Astrocyte (in vitro differentiated cells and primary cell): ENCODE measurements at places on chromosomes 2 and 18. TPM values are rescaled to one million over a fixed set of nuclear protein-coding genes. Genes with fewer than 3 reads are reported as not detected.
A peak's percentile ranks its signal among the peaks of the same experiment; 100 is the strongest.

Gene FSHR
- 0.30 and 0.38 TPM in 2 replicates for total RNA-seq

Gene SLC4A3
- 10.9 and 11.2 TPM in 2 replicates for total RNA-seq

Gene MARS2
- 8.2 and 8.6 TPM in 2 replicates for total RNA-seq

Gene EDAR
- total RNA-seq = 0.12 TPM in 1 of 2 replicates, not detected in the other

DNA sequence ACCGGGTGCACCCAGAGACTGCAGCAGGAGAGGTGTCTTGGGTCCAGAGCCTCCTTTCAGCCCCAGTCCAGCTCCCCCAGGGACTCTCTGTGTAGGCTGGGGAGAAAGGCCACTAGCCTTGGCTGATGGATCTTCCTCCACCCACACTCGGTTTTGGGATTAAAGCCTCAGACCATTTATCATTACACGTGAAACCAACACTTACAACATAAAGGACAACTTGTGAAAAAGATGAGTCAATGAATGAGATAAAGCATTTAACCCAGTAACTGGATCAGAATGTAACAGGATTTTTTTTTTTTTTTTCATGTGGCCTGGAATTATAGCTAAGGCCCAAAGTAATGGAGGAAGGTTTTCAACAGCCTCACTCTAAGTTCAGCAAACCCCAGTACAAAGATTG lies 32.1 kb downstream of the NAT8 start:
- peak; percentile 40 for DNase-seq

GRCh38 chr2:120879431-120880295 lies 144.0 kb downstream of the GLI2 start:
- no peak for DNase-seq

DNA sequence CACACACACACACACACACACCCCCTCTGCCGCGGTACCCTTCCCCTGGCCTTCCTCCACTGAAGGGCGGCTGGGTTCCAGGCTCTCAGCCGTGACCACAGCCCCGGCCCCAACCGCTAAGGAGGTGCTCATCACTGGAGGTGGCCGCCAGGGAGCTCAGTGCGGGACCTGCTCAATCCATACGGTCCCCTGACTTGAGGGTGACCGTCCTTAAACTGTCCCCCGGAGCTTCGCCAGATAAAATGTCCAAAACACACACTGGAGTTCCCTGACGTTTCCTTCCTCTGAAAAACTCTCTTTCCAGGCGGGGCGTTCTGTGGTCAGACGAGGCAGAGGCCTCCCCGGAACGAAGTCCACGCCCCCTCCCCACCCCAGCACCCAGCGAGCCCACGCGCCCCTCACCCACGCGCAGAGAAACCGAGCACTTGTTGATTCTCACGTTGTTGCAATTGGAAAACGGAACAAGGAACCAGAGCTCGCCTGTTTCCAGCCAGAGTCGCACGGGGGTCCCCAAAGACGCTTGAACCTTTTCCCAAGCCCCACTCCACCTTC lies 1.4 kb downstream of the MBP start:
- DNase-seq = no peak

Gene OTOS
- not detected in 2 replicates for total RNA-seq

- DNase-seq = no peak
Measured at GRCh38 chr2:196316050-196316430, 144.7 kb upstream of the STK17B start.

- DNase-seq = no peak
Measured at GRCh38 chr2:239008004-239008403, 160.1 kb downstream of the TWIST2 start.

Gene CACNB4
- 1.8 and 2.9 TPM in 2 replicates for total RNA-seq

DNA sequence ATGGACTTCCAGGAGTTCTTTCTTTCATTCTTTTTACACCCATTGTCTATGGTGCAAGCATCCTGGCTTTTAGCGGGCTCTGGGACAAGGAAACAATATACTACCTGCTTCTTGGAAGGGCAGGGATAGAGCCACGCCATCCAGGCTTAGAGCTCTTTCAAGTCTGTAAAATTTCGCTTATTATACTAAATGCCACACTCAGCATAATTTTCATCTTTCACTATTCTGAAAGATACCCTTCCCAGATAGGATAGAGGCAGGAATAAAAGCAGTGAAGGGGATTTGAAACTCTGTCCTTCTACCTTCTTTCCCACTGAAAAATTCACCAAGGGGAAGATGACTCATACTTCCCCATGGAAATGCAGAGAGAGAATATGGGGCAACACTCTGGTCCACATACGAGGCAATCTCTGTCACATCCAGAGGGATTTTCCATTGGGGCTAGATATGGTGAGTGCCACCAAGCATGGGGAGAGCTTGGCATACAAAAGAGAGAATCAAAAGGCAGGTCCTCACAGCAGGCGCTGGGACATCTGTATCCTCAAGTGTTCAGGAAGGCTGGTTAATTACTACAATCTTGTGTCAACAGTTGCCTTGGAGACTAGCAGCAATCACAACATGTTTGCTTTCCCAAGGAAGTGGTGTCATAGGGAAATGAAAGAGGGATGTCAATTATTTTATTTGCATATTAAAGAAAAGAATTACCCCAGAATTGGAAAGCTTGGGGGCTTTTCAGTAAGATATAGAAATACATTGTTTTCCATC lies 127.6 kb downstream of the TDRD15 start:
- DNase-seq = no peak

Gene NDC80
- total RNA-seq = 1.9 and 3.5 TPM in 2 replicates

DNA sequence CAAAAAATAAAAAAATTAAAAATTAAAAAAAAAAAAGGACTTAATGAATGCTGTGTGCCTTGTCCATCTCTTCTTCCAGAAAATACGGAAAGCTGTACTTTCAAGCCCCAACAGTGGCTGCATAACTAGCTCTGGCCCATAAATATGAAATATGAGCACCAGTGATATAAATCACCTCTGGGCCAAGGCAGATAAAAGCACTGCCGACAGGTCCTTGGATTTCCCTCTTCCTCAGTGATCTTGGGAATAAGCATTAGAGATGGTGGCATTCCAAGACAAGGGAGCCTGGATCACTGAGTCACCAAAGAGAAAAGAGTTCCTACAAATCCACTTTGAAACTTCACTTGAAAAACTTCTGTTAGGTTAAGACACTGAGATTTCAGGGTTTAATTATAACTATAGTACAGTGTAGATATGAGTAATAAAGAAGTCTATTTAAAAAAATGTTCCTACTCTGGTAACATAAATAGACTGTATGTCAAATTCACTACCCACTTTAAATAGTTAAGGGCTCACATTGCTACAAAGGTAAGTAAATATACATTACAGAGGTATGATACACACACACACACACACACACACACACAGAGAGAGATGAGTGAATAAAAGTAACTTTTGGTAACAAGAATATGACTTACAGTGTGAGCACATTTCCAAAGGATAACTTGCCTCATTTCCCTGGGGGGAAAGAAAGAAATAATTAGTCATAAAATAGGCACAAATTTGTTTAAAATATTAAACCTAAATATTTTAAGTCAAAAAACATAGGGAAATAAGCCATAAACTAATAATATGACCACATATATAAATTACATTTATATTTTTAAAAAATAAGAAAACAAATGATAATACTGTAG lies 35.6 kb downstream of the PPP3R1 start:
- DNase-seq = no peak

Gene ABCB6
- total RNA-seq = 12.5 and 13.2 TPM in 2 replicates

- DNase-seq = peak; percentile 20
Measured at GRCh38 chr2:56410140-56410539, 226.3 kb downstream of the CCDC85A start.

- DNase-seq = peak; percentile 73
Measured at GRCh38 chr2:138239902-138240491, 261.6 kb upstream of the SPOPL start.

DNA sequence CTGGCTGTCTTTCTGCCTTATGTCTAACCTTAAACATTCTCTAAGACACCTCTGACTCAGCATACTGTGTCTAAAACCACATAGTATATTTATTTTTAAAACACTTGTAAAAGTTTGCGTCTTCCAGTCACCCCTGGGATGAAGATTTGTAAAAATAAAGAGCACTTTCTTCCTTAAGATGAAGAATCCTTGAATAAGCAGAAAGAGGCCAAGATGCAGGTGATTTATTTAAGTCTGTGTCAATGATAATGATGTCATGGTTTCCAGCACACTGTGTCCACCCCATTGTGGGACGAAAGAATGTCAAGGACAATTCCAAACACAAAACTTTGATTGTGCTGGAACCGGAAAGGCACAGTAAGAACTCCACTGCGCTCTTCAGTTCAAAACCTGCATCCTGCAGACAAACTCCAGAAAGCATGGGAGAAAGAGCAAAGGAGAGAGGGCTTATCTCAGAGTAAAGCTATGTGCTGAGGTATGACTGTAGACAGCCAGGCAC lies 92.9 kb downstream of the ZEB2 start:
- peak; percentile 97 for DNase-seq

Gene KRTCAP3
- total RNA-seq = 1.4 and 1.9 TPM in 2 replicates

DNA sequence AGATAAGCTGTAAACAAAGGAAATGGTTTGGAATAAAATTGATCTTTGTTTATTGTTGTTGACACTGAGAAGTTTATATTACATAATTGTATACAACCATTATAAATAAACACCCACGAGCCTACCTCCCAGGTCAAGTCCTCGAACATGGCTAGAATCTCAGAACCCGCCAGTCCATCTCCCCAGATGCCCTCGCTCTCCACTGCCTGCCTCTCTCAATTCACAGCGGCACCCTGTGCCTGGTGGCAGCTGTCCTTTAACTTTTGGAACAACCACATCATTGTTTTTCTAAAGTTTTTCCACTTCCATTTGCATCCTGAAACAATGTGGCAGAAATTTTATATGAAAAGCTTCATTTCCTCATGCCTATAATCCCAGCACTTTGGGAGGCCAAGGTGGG lies 52.2 kb upstream of the OTOS start:
- no peak for DNase-seq

Gene TDRD15
- total RNA-seq = not detected in 2 replicates

Gene HOXD4
- total RNA-seq = not detected in 2 replicates

DNA sequence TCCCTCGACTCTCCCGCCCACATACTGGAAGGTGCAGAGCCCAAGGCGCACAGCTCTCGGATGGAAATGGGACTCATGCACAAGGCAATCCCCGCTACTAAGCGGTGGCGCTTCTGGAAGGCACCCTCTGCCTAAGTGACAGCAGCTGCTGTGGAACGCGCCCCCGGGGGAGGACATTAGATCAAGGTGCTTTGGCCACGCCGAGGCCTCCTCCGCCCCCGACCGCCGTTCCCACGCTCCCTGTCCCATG lies 202 bp downstream of the MCEE start:
- peak; percentile 49 for DNase-seq

DNA sequence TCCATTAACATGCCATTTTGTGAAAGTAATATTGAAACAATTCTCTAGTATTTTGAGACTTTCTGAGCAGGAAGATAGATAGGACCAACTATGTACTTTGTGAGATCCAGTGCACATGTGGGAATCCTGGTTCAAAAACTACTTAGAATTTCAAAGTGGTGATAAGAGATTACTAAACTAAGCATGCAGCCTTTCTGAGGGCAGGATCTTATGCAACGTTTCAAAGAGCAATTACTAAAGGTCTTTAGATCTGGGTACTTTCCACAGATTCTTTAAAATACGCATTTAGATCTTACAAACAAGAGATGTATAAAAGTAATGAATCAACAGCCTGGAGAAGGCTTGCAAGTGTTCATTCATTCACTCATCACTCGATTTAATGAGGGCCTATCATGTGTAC lies 124.4 kb upstream of the TRIB2 start:
- no peak for DNase-seq

DNA sequence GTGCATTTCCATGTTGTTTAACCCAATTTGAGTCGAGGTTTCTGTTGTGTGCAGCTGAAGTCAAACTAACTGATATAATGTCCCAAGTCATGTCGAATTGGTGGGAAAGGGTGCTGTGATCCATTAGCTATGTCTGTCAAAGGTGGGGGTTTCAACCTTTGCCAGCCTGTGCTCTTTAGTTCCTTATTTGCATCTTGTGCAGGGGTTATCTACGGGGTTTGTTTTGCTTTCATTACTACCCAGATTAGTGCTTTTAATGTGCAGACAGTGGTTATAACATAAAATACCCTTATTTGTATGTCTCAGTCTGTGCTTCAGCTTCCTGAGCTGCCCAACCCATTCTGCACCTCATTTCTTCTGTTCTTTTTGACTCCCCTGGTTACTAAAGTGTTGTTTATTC lies 271.9 kb upstream of the CXCR4 start:
- DNase-seq = no peak

Gene GALNT3
- 16.4 and 19.9 TPM in 2 replicates for total RNA-seq

GRCh38 chr2:226669249-226669648 lies 130.4 kb downstream of the IRS1 start:
- peak; percentile 35 for DNase-seq

Gene ADI1
- 29.4 and 41.6 TPM in 2 replicates for total RNA-seq

- DNase-seq = no peak
Measured at GRCh38 chr2:98822301-98823164, 91.6 kb upstream of the MGAT4A start.

DNA sequence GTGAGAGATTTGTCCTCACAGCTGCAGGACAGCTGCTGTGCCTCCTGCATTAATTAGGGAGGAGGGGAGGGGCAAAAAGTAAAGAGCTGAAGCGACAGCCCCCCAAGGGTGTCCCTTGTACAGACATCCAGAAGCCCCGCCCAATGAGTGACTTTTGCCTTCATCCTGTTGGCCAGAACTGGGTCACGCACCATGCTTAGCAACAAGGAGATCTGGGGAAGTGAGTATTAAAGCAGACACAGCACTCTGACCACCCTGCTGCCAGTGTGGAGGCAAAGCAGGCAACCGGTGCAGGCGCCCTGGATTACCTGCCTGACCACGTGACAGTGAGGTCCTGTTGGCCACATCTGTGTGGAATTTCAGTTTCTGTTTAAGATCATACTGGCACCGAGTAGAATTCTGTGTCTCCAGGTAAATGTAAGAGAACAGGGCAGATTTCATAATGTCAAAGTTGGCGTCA lies 21.5 kb upstream of the BIN1 start:
- no peak for DNase-seq

DNA sequence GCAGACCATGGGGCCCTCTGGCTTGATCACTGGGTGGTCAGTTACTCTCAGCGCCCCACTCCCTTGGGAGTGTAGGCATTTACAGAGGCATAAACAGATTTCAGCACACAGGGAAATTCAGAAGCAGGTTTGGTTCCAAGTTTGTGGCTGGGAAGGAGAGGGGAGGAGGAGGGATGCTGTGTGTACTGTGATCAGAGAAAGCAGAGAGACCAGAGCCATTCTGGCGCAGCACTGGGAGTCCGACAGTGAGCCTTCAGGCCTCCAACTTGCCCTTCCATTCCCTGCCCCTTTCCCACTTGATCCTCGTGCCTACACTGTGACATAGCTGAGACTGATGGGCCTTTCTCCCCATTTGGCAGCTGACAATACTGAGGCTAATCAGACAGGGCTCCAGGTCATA lies 47.8 kb upstream of the LOXHD1 start:
- no peak for DNase-seq

GRCh38 chr2:121492409-121492808 lies 38.3 kb upstream of the RNU4ATAC start:
- DNase-seq = no peak

- no peak for DNase-seq
Measured at GRCh38 chr18:14908541-14908940, 160.6 kb downstream of the ANKRD30B start.

Gene AKAIN1
- not detected in 2 replicates for total RNA-seq
